Erythroblast (primary cell): ENCODE measurements at places on chromosomes 3 and 15.

- DNase-seq: peak; percentile 21
These were observed 802.6 kb upstream of the ALCAM start for GRCh38 chr3:104564045-104564643.

DNA sequence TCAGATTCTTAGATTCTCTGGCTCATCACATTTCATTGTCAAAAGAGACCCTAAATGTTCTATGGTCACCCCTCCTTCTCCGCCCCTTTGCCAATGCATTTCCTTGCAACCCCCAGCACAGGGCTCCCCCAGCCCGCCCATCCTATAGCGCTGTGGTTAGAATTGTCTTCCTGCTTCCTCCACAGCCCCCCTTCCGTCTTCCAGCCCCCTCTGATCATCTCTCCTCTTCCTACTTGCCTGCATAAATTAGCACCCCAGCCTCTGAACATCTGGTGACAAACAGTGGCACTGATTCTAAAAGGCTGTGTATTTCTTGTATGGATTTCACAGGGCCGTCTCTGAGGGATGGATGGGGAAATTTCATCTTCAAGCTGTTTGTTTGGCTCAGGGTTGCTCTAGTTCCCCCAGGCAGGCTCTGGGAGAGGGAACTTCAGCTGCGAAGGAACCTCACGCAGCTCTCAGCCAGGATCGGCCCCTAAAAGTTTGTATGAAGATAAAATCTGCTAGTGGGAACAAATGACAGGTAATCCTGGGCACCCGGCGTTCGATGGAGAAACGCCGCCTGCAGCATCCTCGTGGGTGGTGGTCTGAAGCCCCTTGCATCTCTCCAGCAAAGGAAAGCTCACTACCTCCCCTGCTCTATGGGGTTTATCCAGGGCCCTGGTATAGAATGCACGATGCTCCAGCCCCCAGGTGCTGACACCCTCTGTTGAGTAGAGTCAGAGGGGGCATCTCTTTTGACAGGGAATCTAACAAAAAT lies 83.0 kb downstream of the WNT7A start:
- DNase-seq: no peak

- DNase-seq: peak; percentile 90
These were observed 139.6 kb downstream of the RBPMS2 start for GRCh38 chr15:64635499-64636495.

- no peak for DNase-seq
These were observed 8.8 kb downstream of the SLC6A20 start for GRCh38 chr3:45787551-45787950.

DNA sequence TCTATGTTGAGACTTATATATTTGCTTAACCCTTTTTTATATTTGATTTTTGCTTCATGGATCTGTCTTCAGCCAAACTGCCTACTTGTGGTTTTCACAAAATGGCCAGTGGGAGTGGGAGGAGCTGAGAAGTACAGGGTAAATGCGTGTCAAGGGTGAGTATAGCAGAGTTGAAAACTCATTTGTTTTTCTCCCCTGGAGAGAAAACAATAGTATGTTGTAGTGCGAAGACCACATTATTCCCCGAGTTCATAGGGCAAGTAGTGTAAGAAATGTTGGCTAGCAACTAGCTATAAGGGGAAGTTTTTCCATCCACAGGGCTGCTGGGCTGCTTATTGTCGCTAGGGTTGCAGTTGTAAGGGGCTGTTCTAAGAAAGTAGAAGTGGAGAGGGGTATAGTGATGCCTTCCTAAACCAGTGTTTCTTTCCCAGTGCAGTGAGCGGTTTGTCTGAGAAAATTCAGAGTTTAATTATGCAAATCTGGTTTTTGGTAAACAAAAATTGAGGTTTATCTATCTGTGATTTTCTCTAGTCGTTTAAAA lies 153.8 kb upstream of the AZI2 start:
- DNase-seq: no peak

DNA sequence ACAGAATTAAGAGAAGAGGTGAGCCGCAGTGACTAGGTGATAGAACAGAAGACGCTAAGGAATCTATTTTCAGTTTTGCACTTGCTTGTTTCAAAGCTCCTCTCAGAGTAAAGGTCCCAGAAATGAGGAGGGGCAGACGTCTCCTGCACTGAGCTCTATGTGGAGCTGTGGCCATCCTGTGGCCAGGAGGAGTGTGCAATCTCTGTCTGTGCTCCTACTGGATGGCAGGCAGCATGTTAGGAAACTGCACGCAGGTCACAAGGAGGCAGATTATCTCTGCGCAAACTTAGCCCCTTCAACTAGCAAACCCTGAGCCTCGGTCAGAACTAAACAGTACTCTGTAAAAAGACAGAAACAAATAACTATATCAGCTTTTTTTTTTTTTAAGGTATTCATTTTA lies 31.1 kb upstream of the PPIB start:
- DNase-seq: no peak

- no peak for DNase-seq
These were observed 122.9 kb downstream of the ARRDC4 start for GRCh38 chr15:98083203-98083910.
